ENCODE measurements at places on chromosomes 13 and 19. TPM values are rescaled to one million over a fixed set of nuclear protein-coding genes. Genes with fewer than 3 reads are reported as not detected.

GPI gene
- 218 TPM for total RNA-seq

NLRP7 gene
- not detected for total RNA-seq

SIGLECL1 gene
- total RNA-seq, result not detected

SIPA1L3 gene
- total RNA-seq, result 14.5 TPM

MADCAM1 gene
- 0.17 TPM for total RNA-seq

Data from esophagus muscularis mucosa (tissue), 4 donors.